Left renal pelvis (tissue), 4 donors: ENCODE measurements at places on chromosomes 13 and 19. TPM values are rescaled to one million over a fixed set of nuclear protein-coding genes. Genes with fewer than 3 reads are reported as not detected.

Gene DMKN
- polyA plus RNA-seq, result 71.0 TPM

Gene NFIC
- polyA plus RNA-seq, result 29.5 TPM

Gene ZNF8
- polyA plus RNA-seq, result 8.4 TPM

Gene UPK1A
- polyA plus RNA-seq, result 0.53 TPM

Gene C19orf25
- 16.5 TPM for polyA plus RNA-seq

GRCh38 chr13:77374786-77375185 is 47.9 kb upstream of the MYCBP2 start:
- DNase-seq, result no peak

GRCh38 chr19:8041531-8041931 is 11.0 kb upstream of the CCL25 start:
- no peak for DNase-seq

DNA sequence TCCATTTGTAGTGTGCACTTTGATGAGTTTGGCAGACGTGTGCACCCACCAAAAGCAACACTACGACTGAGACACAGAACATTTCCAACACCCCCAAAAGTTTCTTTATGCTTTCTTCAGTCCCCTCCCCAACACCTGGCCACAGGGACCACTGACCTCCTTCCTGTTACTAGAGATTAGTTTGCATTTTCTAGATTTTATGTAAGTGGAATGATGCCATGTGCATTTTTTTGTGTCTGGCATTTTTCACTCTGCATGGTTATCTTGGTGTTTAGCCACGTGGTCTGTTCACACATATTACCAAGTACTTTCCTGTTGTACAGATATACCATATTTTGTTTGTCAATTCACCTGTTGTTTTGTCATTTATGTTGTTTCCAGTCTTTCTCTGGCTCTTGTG is 44.6 kb upstream of the URI1 start:
- no peak for DNase-seq

- DNase-seq, result no peak
Observed at GRCh38 chr13:23445794-23446193, 12.3 kb upstream of the SACS start.

DNA sequence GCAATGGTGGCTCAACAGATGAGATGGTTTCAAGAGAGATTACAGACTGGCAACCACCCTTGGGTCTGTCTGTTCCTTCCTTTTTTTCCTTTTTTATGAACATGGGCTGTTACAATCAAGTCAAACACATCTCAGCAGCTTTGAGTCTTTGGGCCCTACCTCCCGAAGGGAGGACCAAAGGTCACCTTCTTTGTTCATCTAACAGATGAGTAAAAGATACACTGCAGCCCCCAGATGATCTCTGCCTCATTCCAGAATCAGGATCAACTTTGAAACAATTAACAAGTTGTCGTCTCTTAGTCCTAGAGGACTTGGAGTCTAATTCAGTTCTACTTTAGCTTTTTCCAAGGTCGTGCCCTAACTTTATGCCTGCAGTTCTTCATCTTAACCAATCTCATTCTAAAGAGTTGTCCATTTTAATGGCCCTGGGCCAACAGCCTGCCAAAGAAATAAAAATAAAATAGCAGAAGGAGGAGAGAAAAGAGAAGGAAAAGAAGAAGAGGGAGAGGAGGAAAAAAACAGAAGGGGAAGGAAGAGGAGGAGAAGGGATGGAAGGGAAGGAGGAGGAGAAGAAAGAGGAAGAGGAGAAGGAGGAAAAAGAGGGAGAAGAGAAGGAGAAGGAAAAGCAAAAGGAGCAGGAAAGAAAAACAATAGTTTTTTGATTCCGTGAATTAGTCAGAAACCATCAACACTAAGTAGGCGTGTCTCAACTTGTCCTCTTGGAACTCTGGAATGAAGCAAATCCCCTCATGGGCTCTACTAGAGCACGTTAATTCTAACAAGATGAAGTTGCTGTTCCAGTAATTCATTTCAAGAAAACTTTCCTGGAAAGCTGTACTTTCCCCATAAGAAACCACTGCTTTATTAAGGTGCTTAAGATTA is 281.2 kb downstream of the FOXO1 start:
- DNase-seq, result no peak

DNA sequence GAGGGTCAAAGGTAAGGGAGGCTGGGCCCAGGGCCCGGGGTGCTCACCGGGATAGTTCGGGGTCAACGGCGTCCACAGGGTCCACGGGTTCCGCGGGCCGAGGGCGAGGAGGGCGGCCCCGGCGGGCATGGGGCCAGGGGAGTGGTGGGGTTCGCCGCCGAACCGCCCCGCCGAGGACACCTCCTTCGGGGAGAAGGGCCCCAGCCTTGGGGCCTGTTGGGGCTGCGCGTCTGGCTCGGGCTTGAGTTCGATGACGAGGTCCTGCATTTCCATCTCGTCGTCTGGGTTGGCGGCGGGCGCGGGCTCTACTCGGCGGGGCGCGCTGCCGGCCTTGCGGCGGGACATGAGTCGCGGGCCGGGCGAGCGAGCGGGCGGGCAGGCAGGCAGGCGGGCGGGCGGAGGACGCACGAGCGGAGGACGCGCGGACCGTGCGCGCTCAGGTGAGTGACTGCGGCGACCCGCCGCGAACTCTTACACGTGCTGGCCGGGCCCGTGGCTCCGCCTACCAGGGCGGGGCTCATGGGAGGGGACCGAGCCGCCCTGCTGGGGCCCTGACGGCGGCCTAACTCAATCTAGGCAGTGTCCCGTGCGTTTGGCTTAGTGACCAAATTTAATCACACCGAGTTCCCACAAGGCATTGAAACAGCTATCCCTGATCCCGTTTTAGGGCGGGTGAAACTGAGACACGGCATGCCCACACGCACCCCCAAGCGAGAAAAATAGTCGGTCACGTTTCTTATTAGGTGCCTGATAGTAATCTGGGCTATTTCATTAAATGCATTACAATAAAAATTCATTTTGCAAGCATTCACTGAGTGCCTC is at the start of gene ZNF296:
Gene ZNF296 (minus strand): TSS at position 450 of the 822 bp plus-strand sequence. CDS start 105 bp downstream, at position 345.
- DNase-seq, result no peak

- DNase-seq, result no peak
Observed at GRCh38 chr13:32086791-32087441, 55.3 kb downstream of the FRY start.

- DNase-seq, result peak; percentile 43
Observed at GRCh38 chr13:80040196-80040980, 300.5 kb downstream of the SPRY2 start.

DNA sequence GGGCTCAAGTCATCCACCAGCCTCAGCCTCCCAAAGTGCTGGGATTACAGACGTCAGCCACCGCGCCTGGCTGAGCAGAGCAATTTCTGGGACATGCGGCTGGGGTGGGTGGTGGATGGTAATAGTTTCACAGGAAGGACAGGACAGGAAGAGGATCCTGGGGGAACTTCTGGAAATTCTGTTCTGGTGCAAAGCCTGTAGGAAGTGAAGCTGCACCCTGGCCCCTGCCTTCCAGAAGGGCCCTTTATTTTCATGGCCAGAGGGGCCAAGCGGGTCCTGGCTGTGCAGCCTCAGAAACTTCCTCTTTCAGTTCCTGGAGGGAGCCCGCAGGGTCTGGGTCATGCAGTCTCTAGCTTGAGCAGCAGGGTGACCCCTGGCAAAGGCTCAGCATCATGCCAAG is 15.7 kb downstream of the FEM1A start:
- DNase-seq, result no peak

GRCh38 chr13:27203854-27204253 is 32.2 kb upstream of the USP12 start:
- no peak for DNase-seq

DNA sequence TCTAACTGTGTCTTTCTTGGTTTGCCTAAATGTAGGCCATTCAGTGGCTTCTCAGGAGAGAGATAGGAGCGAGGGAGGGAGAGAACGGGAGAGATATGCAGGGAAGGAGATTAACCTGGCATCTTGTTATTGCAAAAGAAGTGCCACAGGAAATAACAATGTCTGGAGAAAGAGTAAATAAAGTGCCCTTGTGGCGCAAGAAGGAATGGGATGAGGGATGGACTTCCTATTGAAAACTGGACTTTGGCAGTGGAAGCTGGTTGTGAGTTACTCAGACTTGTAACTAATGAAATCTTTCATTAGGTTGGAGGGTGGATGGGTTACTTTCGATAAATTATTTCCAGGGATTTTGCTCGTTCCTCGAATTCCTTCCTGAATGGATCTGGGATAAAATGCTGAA is 136.1 kb downstream of the LACC1 start:
- no peak for DNase-seq

- peak; percentile 77 for DNase-seq
Observed at GRCh38 chr19:14363183-14364097, 17.8 kb upstream of the ADGRE5 start.

DNA sequence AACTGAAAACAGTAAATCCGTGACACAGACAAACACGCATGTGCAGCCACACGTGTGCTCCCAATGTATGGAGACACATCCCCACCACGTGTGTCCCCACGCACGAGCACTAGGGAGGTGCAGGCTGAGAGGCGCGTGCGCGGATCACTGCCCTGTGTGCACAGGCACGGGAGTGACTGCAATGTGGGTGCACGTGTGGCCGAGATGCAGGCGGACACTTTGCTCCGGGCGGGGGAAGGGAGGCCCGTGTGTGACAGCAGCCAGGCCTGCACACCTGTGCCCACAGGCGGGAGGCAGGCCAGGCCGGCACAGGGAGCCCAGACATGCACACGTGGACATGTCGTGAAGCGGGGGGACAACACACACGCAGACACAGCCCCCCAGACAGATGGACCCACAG is 77.0 kb downstream of the PTPRS start:
- no peak for DNase-seq

GRCh38 chr13:21326155-21327031 is 132.7 kb downstream of the ZDHHC20 start:
- peak; percentile 35 for DNase-seq
